ENCODE measurements at places on chromosomes 12 and 14. TPM values are rescaled to one million over a fixed set of nuclear protein-coding genes. Genes with fewer than 3 reads are reported as not detected.

DNA sequence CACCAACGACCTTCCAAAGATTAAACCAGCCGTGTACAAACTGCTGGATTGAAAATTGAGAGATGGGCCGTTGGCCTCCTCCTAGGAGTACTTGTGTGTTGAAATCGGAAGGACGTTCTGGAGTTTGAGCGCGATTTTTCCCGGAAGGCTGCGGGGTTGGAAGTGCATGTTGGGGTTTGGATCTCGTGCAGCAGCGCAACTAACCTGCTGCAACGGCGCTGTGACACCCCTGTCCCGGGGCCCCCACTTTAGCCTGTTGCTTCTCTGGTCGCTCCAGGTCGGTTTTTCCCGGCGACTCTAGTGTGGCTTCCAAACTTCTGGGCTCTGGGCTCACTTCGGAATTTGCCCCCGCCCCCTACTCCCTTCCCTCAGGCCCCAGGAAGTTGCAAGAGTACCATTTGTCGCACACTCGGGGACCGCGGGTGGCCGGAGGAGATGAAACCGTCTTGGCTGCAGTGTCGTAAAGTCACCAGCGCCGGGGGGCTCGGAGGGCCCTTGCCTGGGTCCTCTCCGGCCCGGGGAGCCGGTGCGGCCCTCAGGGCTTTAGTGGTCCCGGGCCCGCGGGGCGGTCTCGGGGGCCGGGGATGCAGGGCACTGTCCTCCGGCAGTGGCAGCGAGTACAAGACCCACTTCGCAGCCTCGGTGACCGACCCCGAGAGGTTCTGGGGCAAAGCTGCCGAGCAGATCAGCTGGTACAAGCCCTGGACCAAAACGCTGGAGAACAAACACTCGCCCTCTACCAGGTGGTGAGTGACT is at the start of gene ACSS3:
Gene ACSS3 (plus strand): TSS at position 394 of the 756 bp plus-strand sequence. CDS start 42 bp downstream, at position 436.
- DNase-seq, result peak; percentile 78

GRCh38 chr12:84694116-84694515 is 218.5 kb downstream of the SLC6A15 start:
- DNase-seq, result no peak

Gene AKAP3
- 2.6 TPM for total RNA-seq

Gene OTUB2
- 0.60 TPM for total RNA-seq

DNA sequence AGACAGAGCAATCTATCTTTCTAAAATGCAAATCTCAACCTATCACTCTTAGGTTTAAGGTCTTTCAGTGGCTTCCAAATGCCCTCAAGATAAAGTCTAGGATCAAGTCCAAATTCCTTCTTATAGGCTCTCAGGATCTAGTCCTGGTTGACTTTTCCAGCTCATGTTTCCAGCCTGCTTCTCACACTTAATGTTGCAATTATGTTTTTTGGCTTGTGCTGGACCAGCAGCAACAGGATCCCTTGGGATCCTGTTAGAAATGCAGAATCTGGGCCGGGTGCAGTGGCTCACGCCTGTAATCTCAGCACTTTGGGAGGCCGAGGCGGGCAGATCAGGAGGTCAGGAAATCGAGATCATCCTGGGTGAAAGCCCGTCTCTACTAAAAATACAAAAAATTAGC is 10.6 kb downstream of the GPR33 start:
- no peak for DNase-seq

- no peak for DNase-seq
Observed at GRCh38 chr12:12821975-12822374, 8.8 kb downstream of the DDX47 start.

Gene MUCL1
- total RNA-seq, result not detected

GRCh38 chr14:22428700-22429291 is 160.2 kb downstream of the DAD1 start:
- DNase-seq, result no peak

Gene MBD6
- 28.7 TPM for total RNA-seq

- DNase-seq, result no peak
Observed at GRCh38 chr14:64795921-64796320, 83.8 kb downstream of the SPTB start.

Gene KCNC2
- not detected for total RNA-seq

DNA sequence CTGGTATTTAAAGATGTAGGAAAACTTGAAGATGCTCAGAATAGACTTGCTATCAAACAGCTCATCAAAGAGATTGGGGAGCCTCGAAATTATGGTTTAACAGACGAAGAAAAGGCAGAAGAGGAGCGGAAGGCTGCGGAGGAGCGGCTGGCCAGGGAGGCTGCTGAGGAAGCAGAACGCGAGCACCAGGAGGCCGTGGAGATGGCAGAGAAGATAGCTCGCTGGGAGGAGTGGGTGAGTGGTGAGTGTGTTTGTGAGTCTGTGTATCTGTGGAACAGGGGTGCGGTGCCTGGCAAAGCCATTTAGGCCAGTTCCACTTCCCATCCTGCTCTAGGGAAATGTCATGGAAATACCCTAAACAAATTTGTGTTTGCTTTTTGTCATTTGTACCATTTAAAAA is 19.2 kb upstream of the PAPOLA start:
- DNase-seq, result no peak

Gene KRT7
- not detected for total RNA-seq

DNA sequence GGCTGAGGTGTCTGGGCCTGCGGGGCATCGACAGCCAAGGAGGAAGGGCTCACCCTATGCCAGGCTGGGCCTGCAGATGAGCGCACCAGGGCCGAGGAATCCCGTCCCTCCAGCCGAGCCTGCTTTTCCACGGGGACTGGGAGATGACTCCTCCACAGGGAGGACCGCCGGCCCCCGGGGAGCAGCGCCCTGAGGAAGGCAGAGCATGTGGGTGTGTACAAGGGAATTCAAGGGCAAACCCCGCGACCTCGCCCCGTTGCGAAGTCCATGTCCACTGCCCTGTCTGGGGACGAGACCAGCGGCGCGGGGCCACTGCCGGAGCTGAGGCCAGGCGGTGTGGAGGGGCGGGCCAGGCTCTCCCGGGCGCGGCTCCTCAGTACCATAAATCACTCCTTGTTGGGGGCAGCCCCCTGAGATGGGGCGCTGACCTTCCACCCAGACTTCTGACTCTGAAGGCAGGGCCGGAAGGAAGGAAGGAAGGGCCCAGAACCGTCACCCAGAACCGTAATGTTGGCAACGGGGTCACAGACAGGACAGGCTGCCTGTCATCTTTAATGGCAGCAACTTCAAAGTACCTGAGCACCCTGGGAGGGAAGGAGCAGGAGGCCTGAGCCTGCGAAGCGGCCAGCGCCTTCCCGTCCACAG is 52.5 kb downstream of the RNF34 start:
- no peak for DNase-seq

DNA sequence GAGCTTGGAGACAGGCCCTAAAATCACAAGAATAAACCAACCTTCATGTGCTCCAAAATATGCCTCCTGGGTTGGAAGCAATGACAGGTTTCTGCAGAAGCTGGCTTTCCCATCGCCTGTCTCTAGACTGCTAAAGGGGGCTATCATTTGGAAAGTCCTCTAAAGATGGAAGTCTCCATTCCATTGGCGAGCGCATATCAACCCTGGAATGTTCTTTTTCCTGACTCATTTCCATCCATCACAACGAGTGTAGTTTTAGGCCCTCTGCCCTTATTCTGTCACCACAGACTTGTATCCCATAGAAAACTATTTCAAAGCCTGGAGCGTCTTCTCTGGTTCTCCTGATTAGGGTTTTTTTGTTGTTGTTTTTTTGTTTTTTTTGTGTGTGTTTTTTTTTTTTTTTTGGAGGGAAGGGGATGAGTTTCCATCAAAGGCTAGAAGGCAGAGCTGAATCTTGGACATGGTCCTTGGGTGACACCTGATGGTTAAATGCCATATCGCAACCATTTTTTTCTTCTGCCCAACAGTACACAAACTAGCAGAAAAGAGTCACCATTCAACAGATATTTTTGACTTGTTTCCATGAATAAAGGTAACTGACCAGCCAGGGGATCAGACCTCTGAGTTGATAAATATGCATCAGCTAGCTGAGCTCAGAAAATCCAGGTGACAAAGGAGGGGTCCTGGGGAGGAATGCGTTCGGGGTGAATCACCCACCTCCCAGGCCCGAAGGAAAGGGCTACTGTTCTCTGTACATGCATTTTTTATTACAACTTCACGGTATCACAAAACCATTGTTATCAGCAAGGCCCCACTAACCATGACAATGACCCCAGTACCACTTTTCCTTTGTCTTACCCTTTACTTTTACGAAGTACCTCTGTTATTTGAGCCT is 40.5 kb downstream of the KCNA5 start:
- DNase-seq, result no peak

DNA sequence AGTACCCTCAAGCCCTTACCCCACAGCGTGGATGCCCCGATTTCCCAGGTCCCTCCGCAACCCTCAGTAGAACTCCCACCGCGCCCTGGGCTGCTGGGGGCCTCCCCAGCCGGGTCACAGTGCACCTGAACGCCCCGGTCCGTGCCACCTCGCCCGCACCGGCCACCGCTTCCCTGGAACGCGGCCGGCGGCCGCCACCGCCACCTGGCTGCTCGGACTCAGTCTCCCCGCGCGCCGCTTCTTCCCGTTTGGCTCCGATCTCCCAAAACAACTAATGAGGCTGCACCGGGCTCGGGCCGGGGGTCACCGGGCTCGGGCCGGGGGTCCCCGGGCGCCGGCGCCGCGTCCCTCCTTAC is 1.0 kb downstream of the ITPK1 start:
- DNase-seq, result no peak

- peak; percentile 50 for DNase-seq
Observed at GRCh38 chr12:18752280-18752920, 14.5 kb downstream of the CAPZA3 start.

DNA sequence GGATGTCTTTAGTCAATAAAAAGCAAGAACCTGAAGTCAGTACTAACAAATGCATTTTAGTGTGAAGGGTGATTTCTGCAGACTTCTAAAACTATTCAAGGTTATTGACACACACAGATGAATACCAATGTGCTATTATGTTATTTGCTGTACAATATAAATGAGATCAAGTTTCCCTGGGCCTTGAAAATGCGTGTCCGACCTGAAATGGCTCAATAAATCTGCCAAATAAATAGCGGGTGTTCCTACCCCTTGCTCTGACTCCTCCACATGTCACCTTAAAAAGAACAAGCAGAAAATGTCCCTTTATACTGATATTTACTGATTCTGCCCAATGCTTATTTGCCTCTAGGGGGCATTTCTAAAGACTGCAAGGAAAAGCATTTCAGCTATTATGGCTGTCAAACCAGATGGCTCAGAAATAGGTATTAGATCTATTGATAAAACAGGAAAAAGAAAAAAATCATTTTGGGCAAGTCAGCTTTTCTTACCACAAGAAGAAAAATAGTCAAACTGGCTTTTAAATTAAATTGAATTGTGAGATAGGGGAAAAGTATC is 367.3 kb upstream of the KITLG start:
- no peak for DNase-seq

DNA sequence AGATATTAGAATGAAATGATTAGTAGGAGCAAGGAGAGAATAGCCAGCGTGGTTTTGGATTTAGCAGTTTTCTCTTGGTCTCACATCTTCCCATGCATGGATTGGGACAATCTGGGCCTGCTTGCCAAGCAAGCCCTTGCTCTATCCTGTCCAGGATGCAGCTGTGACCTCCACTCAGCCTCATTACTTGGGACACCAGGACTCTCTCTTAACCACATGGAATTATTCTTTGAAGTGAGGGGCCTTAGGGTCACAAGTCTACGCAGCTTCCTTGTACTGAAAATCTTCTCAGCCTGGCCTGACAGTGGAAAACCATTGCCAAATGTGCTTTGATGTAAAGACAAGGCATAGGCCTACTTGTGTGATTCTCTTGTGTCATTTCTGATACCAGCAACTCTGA is 28.0 kb upstream of the DCN start:
- DNase-seq, result peak; percentile 18

Gene KRT72
- not detected for total RNA-seq

DNA sequence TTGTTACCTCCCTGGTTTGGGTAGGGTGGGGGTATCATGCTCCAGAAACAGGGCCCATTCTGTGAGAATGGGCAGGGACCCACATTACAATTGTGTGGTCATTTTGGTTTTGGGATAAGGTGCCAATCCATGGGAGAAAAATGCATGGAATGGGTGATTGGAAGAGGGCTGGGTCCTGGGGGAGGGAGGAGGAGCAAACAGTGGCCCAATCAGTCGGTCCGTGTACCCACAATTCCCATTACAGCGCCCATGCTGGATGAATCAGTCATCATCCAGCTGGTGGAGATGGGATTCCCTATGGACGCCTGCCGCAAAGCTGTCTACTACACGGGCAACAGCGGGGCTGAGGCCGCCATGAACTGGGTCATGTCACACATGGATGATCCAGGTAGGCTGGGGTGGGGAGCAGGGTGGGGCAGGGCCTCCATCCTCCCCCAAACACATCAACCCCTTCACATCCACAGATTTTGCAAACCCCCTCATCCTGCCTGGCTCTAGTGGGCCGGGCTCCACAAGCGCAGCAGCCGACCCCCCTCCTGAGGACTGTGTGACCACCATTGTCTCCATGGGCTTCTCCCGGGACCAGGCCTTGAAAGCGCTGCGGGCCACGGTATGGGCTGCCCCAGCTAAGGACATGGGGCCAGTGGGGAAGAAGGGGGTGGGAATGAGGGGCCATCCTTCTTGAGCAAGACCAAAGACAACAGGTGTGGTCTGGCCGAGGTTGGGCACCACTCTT is 3.6 kb upstream of the TPI1 start:
- no peak for DNase-seq

DNA sequence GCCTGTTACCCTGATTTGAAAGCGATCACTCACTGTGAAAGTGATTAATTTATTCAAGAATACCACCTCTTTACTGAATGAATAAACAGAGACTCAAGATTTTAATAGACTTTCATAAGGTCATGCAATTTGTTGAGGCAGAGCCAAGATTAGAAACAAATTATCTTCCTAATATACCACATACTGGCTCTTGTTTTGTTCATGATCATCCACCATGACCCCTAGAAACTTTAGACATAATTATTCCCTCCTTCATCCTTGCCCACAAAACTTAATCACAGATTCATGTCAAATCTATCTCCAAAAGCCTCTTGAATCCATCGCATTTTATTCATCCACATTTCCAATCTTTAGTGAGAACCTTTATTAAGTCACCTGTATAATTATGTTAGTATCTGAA is 152.3 kb downstream of the ATXN7L3B start:
- no peak for DNase-seq

DNA sequence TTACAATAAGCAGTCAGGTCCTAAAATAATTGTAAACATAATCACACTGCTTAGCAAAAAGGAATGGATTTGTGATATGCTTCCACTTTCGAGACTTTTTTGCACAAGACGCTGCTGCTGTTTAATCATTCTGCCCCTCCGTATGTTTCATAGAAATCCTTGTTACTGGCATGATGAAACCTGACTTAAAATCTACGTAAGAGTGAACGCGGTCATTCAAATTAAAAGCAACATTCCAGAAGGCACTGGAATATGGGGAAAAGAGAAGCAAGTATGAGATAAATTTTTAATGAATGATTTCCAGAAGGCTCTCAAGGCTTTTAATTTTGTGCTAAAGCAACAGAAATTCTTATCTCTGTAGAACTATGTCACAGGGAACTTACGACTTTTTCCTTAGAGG is 1.1 kb downstream of the CNIH1 start:
- no peak for DNase-seq

DNA sequence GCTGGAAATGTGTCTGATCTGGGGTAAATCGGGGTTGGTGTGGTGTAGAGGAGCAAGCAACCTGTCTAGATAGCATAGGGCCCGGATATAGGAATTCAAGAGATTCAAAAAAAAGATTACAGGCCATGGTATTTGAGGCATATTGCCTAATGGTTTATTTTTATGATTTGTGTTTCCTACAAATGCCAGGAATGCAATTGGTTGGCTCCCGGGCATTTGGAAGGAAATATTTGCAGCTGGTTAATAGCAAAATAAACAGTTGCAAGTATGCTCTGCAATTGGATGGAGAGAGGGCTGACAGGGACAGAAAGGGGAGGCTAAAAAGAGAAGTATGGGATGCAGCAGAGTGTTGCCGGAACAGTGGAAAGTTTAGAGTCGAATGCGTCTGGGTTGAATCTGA is 315.6 kb upstream of the ATP2B1 start:
- no peak for DNase-seq

Measured in heart left ventricle (tissue), 16 donors.